ENCODE measurements at places on chromosomes 11 and 22. TPM values are rescaled to one million over a fixed set of nuclear protein-coding genes. Genes with fewer than 3 reads are reported as not detected.

The C1QTNF4 gene
- total RNA-seq = not detected

The CDHR5 gene
- 5.0 TPM for total RNA-seq

The SAC3D1 gene
- 17.6 TPM for total RNA-seq

The UBQLNL gene
- 0.14 TPM for total RNA-seq

The PLAAT2 gene
- 9.5 TPM for total RNA-seq

The LIF gene
- 260 TPM for total RNA-seq

The SRPRA gene
- total RNA-seq = 66.4 TPM

The EHBP1L1 gene
- total RNA-seq = 81.0 TPM

The SIAE gene
- total RNA-seq = 10.0 TPM

The SERPING1 gene
- total RNA-seq = 61.8 TPM

The GAL3ST1 gene
- total RNA-seq = 8.2 TPM

The CYB5R2 gene
- total RNA-seq = 23.0 TPM

The PNPLA3 gene
- total RNA-seq = 9.5 TPM

The SEPTIN3 gene
- total RNA-seq = 3.2 TPM

The LRRC10B gene
- not detected for total RNA-seq

The UBQLN3 gene
- not detected for total RNA-seq

The EPS8L2 gene
- 213 TPM for total RNA-seq

The ATF4 gene
- 372 TPM for total RNA-seq

The OR8D4 gene
- not detected for total RNA-seq

The CAPRIN1 gene
- total RNA-seq = 268 TPM

The PLEKHB1 gene
- 127 TPM for total RNA-seq

The GRAP2 gene
- total RNA-seq = not detected

The TEX54 gene
- not detected for total RNA-seq

The C22orf31 gene
- not detected for total RNA-seq

The USH1C gene
- total RNA-seq = 32.1 TPM
